ENCODE measurements at places on chromosomes 12 and 14.

DNA sequence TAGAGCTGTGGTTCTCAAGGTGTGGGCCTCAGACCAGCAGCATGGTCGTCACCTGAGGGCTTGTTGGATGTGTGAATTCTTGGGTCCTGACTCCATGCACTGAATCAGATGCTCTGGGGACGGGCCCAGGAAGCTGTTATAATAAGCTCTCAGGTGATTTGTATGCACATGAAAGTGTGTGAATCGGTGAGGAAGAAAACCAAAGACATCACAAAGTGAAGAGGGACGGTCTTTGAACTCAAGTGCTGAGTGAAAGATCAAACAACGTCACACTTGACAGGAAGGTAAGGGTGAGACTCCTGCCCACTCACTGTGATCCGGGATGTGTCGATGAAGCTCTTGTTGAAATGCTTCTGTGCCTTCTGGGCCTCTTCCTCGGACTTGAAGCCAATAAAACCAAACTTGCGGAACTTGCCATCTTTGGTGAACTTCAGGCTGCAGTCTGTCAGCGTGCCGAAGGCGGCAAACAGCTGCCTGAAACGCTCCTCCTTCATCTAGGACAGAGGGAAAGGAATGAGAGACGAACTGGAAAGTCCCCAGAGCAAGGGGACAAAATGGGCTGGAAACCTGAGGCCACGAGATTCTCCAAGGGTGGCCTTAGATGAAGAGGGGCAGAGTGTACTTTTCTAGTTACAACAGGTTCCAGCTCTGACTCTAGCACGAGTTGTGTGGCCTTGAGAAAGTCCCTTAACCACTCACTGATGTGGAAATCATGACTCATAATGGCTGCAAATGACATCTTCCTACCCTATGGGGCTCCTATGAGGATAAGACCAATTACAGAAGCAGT, 4.0 kb downstream of the RBM19 start:
- DNase-seq = no peak

DNA sequence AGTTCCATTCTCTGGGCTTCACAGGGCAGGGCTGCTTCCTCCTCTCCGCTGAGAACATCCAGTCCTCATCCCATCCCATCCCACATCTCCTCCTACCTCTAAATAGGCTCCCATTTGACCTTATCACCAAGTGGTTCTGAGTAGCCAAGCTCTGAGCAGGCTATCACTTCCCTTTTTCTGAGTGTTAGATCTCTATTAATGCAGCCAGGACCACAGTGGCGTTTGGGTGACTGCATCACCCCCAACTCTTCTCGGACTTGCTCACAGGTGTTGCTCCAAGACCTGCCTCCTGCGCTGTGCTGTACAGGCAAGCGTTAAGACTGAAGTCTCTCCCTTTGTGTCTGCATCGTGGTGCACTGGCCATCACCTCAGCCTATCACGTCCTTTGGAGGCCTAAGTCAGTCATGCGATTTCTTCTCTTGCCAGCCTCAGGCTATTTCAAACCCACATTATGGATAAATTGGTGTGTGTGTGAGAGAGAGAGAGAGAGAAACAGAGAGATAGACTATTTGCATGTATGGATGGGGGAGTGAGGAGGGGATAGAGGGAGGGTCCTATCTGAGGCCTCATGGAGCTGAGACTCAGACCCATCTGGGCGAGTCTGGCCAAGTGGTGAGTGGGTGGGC, 12.4 kb upstream of the HHIPL1 start:
- no peak for DNase-seq

- DNase-seq = no peak
These were observed 123.5 kb upstream of the BCL2L14 start for GRCh38 chr12:11947213-11947612.

GRCh38 chr14:54174457-54174856, 217.8 kb upstream of the BMP4 start:
- DNase-seq = no peak

DNA sequence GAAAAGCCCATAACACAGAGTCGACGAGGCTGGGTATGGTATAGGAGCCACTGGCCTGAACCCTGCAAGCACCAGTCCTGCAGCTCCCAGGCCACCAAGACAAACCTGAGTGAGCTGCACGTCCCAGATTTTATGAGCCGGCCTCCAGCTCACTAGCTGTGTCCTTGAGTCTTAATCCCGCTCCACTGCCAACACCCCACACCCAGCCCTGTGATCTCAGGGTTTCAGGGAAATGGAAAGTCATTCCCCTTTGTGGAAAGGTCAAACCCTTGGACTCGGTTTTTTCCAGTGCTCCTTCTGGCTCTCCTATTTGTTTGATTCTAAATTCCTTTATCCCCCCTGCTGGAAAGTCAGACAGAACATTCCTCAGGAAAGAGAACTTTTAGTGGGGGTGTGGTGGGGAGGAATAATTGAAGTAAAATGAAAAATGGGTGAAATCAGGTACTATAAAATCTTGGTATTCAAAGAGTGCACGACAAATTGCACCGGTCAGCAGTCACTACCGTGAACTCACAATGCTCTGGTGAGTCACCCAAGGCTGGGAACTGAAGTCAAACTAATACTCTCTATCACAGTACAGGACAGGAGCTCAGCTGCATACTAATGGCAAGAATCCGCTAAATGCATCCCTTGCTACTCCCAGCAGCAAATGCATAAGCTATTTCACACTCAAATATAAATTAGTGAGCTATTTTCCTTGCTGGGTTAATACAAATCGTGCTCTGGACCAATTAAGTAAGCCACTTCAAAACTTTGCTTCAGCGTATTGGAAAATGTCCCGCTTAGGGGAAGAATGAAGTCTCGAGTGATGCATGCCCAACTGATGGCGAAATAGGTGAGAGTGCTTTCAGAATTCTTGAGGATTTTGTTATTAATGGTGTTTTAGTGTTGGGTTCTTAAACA, 9.0 kb downstream of the PITPNM2 start:
- peak; percentile 79 for DNase-seq

GRCh38 chr14:95495538-95496025, 20.9 kb downstream of the SYNE3 start:
- DNase-seq = no peak
